Activated gamma-delta T cell treated with anti-CD3 and anti-CD28 coated beads, Interleukin-2, amount 50 U/mL, for 16 hours (primary cell): ENCODE measurements at places on chromosomes 12 and 14.

GRCh38 chr12:29463198-29463597, 34.3 kb downstream of the OVCH1 start:
- no peak for DNase-seq

DNA sequence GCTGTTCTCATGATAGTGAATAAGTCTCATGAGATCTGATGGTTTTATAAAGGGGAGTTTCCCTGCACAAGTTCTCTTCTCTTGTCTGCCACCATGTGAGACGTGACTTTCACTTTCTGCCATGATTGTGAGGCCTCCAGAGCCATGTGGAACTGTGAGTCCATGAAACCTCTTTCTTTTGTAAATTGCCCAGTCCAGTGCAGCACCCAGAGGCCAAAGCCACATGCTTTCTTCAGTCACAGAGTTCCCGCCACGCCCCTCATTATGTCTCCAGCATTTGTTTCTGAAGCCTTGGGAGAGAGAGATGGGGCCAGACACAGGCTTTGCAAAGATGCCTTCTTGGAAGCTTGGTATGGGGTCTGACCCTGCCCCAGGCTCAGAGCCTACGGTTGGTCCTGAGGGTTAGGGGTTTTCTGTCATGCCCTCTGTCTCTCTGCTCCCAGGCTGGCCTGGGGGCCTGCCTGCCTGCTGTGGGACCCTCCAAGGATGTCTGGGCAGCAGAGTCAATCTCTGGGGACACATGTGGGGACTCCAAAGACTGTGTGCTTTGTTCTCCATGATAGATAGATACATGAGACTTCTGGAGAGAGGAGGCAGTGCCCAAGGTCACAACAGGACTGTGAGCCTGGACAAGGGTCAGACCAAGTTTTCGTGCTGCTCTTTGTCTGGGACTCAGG, 114.1 kb upstream of the PRMT8 start:
- no peak for DNase-seq

DNA sequence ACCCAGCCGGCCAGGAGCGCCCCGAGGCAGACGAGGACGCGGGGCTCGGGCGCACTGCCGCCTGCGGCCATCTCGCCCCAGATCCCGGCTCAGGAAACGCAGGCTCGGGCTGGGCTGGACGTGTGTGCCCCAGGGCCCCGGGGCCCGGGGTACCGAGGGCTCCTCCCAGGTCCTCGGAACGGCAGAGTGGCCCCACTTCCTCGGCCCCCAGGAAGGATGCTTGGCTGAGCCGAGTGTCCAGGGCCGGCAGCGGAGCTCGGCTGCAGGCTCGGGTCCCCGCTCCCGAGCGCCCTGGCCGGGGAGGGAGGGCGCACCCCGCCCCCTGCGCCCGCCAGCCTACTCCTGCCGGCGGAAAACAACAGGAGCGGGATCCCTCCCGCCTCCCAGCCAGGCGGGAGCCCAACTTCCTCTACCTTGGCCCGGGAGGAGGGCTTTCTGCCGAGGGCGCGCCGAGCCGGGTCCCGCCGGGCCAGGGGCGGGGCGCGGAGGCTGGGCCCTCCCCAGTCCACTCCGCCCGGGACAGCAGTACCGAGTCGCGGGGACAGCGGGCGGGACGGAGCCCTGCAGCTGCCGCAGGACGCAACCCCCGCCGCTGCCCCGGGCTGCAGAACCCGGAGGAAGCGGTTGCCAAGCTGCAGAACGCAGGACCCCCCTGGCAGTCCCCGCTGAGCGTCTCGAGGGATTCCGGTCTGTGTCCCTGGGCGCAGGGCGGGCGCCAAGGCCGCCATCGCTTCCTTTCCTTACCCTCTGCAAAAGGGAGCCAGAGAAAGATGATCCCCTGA, at the start of gene VSIG10:
VSIG10 (minus strand) TSS at position 411 of the 782 bp plus-strand sequence; CDS start at position 71, 340 bp downstream.
- DNase-seq: no peak

GRCh38 chr14:102180248-102180998, 40.7 kb downstream of the WDR20 start:
- no peak for DNase-seq

GRCh38 chr12:27081668-27082111, 688 bp downstream of the C12orf71 start:
- DNase-seq: no peak

GRCh38 chr12:54285150-54286041, 4.9 kb downstream of the HNRNPA1 start:
- no peak for DNase-seq
